ENCODE measurements at places on chromosomes 4 and X.

DNA sequence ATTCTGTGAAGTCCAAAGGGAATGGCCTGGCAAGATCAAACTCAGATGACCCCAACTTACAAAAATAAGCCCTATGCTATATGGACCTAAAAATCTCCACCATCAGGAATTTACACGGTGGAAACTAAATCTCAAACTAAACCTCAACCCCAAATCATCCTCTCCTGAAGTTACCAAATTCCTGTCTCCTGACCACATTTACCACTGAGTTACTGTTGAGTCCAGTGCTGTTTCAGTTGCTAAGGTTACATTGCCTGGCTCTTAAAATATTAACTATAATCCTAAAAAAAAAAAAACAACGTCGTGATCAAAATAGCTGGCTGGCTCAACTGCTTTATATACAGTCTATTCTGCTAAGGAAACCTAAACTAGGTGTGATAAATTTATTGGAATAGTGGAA is 315.2 kb upstream of the SLIT2 start:
- DNase-seq = no peak

DNA sequence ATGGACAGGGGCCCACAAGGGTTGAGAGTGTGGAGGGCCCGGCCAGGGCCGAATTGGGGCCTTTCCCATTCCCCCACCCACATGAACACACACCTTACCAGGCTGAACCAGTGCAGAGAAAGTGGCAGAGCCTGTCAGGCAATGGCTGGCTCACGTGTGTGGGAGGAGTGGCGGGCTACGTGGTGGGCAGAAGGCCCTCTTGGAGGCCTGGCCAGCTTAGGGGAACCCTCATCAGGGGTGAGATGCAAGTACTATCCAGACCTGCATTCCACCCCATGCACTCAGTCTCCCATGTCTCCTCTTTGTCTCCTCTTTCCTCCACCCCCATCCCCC is 965 bp downstream of the TCEAL4 start:
- no peak for DNase-seq

DNA sequence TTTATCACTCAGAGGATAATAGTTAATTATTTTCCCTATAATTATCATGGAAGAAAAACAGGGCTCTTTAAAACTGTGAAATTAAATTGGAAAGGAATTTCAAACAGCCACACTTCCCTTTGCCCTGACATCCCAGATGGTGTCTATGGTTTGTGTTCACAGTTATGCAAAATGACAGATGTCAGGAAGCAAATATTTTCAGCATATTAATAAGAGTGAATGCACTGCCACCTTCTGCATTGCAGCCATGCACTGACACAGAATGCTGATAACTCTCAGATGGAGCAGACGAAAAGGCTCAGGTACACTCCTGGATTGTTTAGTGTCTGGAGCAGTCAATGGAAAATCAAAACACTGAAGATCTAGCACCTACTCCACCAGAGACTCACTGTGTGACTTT is 57.6 kb downstream of the RWDD4 start:
- no peak for DNase-seq

DNA sequence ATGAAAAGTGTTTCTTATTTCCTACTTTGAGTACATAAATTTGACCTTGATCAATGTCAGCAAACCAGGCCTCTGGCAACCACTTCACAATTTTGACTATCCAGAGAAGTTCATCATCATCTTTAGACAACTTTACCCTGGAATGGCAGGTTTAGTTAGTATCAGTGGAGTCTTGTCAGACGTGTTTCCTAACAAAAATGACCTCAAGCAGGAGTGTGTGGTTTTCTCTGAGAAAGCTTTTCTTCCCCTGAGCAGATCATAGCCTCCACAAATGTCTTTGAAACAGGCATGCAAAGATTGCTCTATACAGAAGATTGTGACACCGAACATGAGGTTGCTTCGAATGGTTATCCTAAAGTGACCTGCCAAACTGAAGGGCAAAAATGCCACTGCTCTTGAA is 642.3 kb downstream of the RPA4 start:
- no peak for DNase-seq

- no peak for DNase-seq
Observed at GRCh38 chrX:13855689-13856450, 39.0 kb upstream of the GPM6B start.

DNA sequence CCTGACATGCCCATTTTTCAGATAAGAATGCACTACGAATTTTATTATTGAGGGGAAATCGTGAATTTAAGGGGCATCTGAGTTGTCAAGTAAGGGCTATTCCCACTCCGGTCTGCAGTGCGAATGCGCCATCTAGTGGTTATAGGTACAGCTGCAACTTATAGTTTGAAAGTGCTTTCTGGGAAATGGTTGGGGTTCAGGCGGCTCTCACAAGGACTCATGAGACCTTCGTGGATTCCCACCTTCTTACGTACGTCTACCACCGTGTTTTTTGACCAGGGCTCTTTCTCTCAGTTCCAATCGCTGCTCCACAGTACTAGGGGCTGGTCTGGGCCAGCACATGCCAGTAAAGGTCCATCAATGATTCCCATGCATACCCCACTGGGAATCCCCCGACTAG is 12.3 kb downstream of the MSL3 start:
- DNase-seq = no peak

DNA sequence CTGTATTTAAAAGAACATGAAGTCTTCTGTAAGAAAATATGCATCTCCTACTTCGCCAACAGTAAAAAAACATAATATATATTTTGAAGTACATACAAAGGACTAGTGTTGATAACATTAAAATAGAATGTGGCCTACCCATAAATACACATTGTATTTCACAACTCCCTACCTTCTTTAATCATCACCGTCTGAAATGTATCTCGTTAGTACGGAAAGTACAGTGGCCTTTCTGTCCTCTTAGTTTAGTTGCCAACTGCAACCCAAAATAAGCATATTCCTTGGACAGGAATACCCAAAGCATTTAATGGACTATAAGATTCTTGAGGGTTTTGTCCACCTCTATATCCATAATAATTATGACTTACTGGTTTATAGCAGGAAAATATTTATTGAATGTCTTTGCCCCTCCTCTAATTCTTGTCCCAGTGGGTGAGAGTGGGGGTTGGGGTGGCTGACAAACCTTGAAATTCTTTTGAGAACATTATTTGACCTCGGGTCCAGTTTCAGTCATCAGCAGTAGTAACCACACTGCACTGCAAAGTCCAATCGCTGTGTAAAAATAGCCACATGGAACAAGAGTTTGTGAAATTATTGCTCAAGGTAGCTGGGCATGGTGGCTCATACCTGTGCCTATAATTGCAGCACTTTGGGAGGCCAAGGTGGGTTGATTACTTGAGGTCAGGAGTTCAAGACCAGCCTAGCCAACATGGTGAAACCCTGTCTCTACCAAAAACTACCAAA is 474.5 kb downstream of the KLHL13 start:
- no peak for DNase-seq

GRCh38 chr4:70706516-70706915 is 15.2 kb upstream of the RUFY3 start:
- no peak for DNase-seq

GRCh38 chr4:183838987-183839712 is 66.0 kb upstream of the STOX2 start:
- no peak for DNase-seq

- no peak for DNase-seq
Observed at GRCh38 chr4:132240081-132240480, 909.0 kb upstream of the PCDH10 start.

DNA sequence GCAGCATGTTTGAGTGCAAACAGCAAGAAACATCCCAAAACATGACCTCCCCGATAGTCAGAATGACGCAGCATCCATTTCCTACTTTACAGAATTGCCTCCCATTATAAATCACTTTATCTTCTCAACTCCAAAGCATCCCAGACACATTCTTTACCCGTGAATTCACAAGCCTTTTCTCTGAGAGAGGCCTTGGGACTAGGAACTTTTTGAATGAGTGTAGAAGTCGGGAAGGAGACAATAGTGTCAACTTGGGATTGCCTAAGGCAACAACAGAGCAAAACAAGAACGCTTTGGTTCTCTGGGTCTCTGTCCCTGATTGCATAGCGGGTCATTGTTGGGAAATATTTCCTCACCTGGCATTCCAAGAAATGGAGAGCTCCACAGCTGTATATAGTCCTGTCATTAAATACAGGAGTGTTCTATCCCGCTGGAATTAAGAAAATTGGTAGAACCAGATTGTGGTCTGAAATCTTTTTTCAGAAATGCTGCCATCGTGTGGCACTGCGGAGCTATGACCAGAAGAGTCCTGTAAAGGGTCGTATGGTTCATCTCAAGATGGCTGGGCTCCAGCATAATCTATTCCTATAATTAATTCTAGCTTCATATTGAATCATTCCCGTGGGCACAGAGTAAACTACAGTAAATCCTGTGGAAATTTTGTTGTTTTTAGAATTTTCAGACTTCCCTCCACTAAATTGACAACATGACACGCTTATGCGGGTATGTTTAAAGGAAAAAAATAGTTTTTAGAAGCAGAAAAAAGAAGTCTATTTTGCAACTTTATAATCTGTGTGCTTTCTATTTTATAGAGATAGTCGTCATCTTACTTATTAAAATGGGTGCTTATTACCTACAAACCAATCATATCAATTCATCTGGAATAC is 2.0 kb upstream of the SPP1 start:
- DNase-seq = peak; percentile 38
